Activated T-cell treated with anti-CD3 and anti-CD28 coated beads, Interleukin-2, amount 50 U/mL, for 24 hours (primary cell): ENCODE measurements at places on chromosomes 13 and 19.

- no peak overlapping the region for H3K27ac ChIP-seq
- no peak overlapping the region for H3K4me3 ChIP-seq
- no peaks in the 10 kb centered on the region for H3K36me3 ChIP-seq
- H3K4me1 ChIP-seq: peaks cover 20% of the 10 kb centered on the region
These were observed 38.0 kb upstream of the MRI1 start for GRCh38 chr19:13726323-13726722.

DNA sequence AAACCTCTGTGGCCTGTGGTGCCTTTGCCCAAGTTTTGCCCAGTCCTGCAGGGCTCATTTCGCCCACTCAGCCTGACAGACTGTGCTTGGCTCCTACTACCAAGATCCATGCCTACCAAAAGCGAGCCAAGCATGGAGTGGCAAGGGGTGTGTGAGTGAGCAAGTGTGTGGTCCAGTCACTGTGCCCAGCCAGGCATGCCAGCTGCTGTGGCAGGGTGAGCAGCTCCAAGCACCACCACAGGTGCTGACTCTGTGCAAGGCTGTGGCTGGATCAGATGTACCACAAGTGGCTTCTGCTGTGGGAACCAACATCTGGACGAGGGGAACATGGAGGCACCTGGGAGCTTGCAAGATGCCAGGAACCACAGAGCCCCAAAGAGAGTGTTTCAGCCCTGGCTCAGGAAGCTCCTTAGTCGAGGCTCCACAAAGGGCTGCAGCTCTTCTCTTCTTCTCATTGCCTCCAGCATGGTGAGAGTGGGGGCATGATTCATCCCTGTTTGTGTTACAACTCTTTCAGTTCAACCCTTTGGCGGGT lies 1564.2 kb upstream of the MIR17HG start:
- H3K27me3 ChIP-seq: no peaks in the 10 kb centered on the region
- no peak overlapping the region for H3K27ac ChIP-seq
- no peak for DNase-seq
- H3K4me3 ChIP-seq: no peak overlapping the region
- H3K36me3 ChIP-seq: no peaks in the 10 kb centered on the region

DNA sequence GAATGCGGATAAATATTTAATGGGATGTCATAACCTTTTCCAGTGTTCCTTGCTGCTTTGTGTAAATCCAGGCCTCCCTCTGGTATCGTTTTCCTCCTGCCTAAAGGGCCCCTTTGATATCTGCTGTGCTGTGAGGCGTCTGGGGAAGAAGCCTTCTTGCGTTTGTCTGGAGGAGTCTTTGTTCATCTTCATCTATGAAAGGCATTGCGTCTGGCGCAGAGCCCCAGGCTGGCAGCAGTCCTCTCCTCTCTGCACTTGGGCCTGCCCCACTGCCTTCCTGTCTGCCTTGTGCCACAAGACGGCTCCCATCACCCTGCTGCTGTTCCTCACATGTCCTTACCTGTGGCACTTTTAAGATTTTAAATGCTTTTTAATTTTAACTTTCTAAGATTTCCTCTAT lies 9.8 kb downstream of the PROZ start:
- peaks cover 58% of the 10 kb centered on the region for H3K36me3 ChIP-seq
- H3K27ac ChIP-seq: no peak overlapping the region
- DNase-seq: no peak
- no peak overlapping the region for H3K4me3 ChIP-seq
- peaks cover 5% of the 10 kb centered on the region for H3K27me3 ChIP-seq

- H3K4me3 ChIP-seq: no peak overlapping the region
- H3K4me1 ChIP-seq: peaks cover 30% of the 10 kb centered on the region
- H3K27ac ChIP-seq: peak overlapping the region; percentile 40
These were observed 9.7 kb downstream of the CSNK1G2 start for GRCh38 chr19:1950640-1951039.

- H3K27me3 ChIP-seq: peaks cover 29% of the 10 kb centered on the region
- no peak overlapping the region for H3K27ac ChIP-seq
- no peak for DNase-seq
These were observed 4.6 kb upstream of the RAB20 start for GRCh38 chr13:110566171-110566570.

GRCh38 chr13:110403315-110403714 lies 96.2 kb downstream of the COL4A2 start:
- no peak for DNase-seq
- peaks cover 6% of the 10 kb centered on the region for H3K4me1 ChIP-seq
- H3K27me3 ChIP-seq: peaks cover 94% of the 10 kb centered on the region
- H3K36me3 ChIP-seq: no peaks in the 10 kb centered on the region
- H3K27ac ChIP-seq: no peak overlapping the region
- no peak overlapping the region for H3K4me3 ChIP-seq

DNA sequence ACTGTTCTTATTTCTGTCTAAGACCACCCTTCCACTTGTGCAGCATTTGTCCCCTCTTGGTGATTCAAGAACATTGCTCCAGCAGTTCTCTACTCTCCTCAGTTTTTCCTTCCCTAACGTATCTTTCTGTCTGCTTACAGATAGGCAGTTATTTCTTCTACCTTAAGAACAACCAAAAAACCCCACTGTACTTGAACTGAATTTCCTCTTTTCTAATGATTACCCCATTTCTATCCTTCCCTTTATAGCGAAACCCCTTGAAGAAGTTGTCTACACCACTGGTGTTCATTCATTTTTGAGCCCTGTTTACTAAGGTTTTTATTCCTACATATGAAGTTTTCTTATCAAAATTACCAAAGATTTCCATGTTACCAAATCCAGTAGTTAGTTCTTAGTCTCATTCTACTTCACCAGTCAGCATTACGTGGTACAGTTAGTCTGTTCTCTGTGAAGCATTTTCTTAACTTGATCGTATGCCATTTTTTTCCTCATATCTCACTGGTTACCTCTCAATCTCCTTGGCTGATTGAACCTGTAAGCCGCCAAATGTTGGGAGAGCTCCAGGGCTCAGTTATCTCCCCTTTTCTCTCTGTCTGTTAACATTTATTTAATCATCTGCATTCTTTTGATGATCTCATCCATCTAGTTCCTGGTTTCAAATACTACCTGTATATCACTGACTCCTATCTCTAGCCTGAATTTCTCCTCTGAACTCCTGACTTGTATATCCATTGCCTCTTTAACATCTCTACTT lies 9.0 kb downstream of the LSM14A start:
- no peak for DNase-seq
- no peaks in the 10 kb centered on the region for H3K27me3 ChIP-seq
- H3K4me1 ChIP-seq: peaks cover 81% of the 10 kb centered on the region
- peaks cover 76% of the 10 kb centered on the region for H3K36me3 ChIP-seq
- H3K27ac ChIP-seq: peak overlapping the region; percentile 80
- no peak overlapping the region for H3K4me3 ChIP-seq

DNA sequence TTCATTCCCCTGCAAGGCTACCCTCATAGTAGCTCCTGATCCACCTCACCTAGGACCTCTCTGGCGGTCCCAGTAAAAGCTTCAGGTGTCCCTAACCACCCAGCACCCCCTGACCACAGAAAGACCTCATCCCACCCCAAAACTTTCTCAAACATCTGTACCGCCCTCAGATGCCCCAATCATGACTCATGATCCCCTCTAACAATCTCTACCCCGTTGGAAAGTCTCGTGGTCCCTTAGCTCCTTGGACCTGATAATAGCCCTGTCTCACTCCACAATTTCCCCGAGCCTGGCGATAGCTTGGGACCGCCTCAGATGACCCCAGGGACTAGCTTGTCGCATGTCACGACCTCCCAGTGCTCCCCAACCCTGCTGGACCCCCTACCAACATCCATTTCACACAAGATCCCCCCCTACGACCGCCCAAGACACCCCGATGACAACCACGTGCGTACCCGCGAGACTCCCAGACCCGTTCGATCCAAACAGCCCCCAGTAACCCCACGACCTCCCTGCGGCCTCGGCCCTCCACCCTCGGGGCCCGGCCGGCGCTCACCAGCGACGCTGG lies 450 bp downstream of the NDUFA11 start:
- H3K27me3 ChIP-seq: no peaks in the 10 kb centered on the region
- H3K4me1 ChIP-seq: peaks cover 44% of the 10 kb centered on the region
- DNase-seq: no peak

GRCh38 chr19:56567274-56568120 lies at the start of gene ZNF470:
TSS of gene ZNF470 (plus strand) at chr19:56567468. CDS start at chr19:56570312, 2,844 bp downstream.
- peak; percentile 92 for DNase-seq
- peak within 1 kb of the TSS; percentile 94 for H3K27ac ChIP-seq
- H3K27me3 ChIP-seq: no peaks in the 10 kb centered on the region
- H3K4me1 ChIP-seq: peaks cover 17% of the 10 kb centered on the region

GRCh38 chr19:50341091-50341564 lies 12.0 kb upstream of the KCNC3 start:
- no peak overlapping the region for H3K27ac ChIP-seq
- H3K4me1 ChIP-seq: peaks cover 16% of the 10 kb centered on the region
- H3K36me3 ChIP-seq: peaks cover 9% of the 10 kb centered on the region
- no peak overlapping the region for H3K4me3 ChIP-seq
- peaks cover 6% of the 10 kb centered on the region for H3K27me3 ChIP-seq
- DNase-seq: no peak

GRCh38 chr13:22893777-22894176 lies 287.0 kb upstream of the SGCG start:
- no peaks in the 10 kb centered on the region for H3K4me1 ChIP-seq
- no peaks in the 10 kb centered on the region for H3K36me3 ChIP-seq
- peaks cover 7% of the 10 kb centered on the region for H3K27me3 ChIP-seq
- H3K27ac ChIP-seq: no peak overlapping the region

DNA sequence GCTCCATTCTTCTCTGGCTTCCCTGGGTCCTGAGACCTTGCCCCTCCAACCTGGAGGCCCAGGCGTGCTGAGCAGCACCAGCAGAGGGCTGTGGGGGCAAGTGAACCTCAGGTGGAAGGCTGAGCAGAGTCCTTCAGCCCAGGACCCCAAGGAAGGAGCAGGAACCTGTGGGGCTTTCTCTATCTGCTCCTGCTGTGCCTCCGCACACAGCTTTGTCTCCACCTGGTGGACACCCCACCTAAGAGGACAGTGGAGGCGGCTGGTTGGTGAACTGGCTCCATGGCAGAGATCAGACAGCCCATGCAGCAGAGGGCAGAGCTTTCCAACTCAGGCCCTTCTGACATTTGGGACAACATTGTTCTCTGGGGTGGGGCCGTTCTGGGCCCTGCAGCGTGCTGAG lies 19.7 kb downstream of the ZFR2 start:
- no peak overlapping the region for H3K4me3 ChIP-seq
- peak; percentile 64 for DNase-seq
- H3K36me3 ChIP-seq: peaks cover 6% of the 10 kb centered on the region
- no peaks in the 10 kb centered on the region for H3K27me3 ChIP-seq
- no peaks in the 10 kb centered on the region for H3K4me1 ChIP-seq

GRCh38 chr13:48072304-48072703 lies 22.6 kb downstream of the MED4 start:
- peaks cover 100% of the 10 kb centered on the region for H3K36me3 ChIP-seq
- DNase-seq: no peak
- H3K4me1 ChIP-seq: peaks cover 2% of the 10 kb centered on the region
- H3K4me3 ChIP-seq: no peak overlapping the region

DNA sequence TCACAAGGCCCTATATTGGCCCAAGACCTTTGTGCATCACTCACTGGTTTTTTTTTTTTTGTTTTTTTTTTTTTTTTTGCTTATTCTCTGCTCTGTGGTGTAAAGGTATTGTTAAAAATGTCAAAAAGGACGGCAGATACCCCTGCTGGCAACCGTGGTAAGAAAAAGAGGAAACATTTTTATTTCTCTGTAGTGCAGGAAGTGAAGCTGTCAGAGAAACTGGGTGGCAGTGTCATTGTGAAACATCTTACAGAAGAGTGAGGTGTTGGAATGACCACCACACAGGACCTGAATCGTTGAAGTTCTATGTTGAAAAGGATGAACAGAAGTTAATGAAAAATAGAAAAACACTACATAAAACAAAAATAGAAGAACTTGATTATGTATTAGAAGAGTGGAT lies 346.4 kb downstream of the FGF9 start:
- H3K4me1 ChIP-seq: peaks cover 12% of the 10 kb centered on the region
- no peaks in the 10 kb centered on the region for H3K27me3 ChIP-seq
- no peaks in the 10 kb centered on the region for H3K36me3 ChIP-seq
- no peak overlapping the region for H3K4me3 ChIP-seq
- no peak for DNase-seq
- H3K27ac ChIP-seq: no peak overlapping the region

DNA sequence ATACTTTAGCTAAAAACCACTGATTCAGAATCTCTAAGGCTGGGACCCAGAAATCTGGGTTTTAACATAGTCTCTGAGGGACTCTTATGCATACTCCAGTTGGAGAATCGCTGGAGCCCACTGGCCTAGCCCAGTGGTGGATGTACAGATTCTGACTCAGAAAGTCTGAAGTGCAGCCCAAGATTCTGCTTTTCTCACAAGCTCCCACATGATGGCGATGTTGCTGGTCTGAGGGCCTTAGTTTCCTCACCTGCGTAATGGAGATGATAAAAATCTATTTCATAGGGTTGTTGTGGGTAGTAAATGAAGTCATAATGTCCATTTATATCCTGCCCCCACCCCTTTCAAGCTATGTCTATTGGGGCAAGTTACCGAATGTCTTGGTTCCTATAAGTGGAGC lies 7.7 kb upstream of the CDADC1 start:
- H3K27ac ChIP-seq: no peak overlapping the region
- peaks cover 2% of the 10 kb centered on the region for H3K4me1 ChIP-seq
- H3K4me3 ChIP-seq: no peak overlapping the region
- no peaks in the 10 kb centered on the region for H3K27me3 ChIP-seq
- H3K36me3 ChIP-seq: no peaks in the 10 kb centered on the region
- DNase-seq: no peak

- no peaks in the 10 kb centered on the region for H3K4me1 ChIP-seq
- no peaks in the 10 kb centered on the region for H3K36me3 ChIP-seq
- no peak overlapping the region for H3K4me3 ChIP-seq
- no peak overlapping the region for H3K27ac ChIP-seq
- H3K27me3 ChIP-seq: no peaks in the 10 kb centered on the region
These were observed 830.9 kb upstream of the PCDH20 start for GRCh38 chr13:62246581-62246980.

GRCh38 chr13:31032528-31033113 lies 100.2 kb downstream of the TEX26 start:
- H3K27ac ChIP-seq: no peak overlapping the region
- no peaks in the 10 kb centered on the region for H3K36me3 ChIP-seq
- peaks cover 18% of the 10 kb centered on the region for H3K27me3 ChIP-seq
- no peak overlapping the region for H3K4me3 ChIP-seq
- peaks cover 10% of the 10 kb centered on the region for H3K4me1 ChIP-seq
- no peak for DNase-seq

DNA sequence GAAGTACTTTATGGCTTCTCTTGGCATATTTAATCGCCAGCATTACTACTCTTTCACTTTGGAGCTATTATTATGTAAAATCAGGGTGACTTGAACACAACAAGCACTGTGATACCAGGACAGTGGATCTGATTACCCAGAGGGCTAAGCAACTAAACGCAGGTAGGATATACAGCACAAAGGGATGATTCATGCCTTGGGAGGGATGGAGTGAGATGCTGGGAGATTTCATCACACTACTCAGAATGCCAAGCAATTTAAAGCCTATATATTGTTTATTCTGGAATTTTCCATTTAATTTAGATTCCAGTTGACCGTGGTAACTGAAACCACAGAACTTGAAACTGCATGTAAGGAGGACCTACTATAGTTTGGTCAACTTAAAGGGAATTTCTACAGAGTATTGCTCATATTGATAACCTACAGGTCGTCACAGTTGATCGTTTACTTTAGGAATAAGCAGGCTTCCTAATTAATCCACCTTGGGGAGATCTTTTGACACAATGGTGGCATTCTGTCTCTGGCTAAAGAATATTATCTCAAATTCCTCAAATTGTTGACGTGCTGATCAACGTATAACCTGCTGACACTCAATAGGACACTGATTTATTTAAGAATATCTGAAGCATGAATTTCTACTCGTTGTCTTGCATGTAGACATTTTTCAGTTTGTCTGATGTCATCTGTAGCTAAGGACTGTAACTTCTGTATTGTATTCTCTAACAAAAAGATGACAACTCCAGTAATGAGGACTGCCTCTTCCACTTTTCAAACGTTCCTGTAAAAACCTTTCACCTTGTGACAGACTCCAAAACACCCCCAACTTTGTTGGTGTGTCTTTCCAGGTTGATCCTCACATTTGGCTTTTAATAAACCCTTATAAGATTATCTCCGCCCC lies 254.2 kb downstream of the GPC5 start:
- no peak overlapping the region for H3K27ac ChIP-seq
- H3K36me3 ChIP-seq: no peaks in the 10 kb centered on the region
- no peaks in the 10 kb centered on the region for H3K4me1 ChIP-seq
- no peak overlapping the region for H3K4me3 ChIP-seq
